ENCODE measurements at places on chromosomes 4 and X.

DNA sequence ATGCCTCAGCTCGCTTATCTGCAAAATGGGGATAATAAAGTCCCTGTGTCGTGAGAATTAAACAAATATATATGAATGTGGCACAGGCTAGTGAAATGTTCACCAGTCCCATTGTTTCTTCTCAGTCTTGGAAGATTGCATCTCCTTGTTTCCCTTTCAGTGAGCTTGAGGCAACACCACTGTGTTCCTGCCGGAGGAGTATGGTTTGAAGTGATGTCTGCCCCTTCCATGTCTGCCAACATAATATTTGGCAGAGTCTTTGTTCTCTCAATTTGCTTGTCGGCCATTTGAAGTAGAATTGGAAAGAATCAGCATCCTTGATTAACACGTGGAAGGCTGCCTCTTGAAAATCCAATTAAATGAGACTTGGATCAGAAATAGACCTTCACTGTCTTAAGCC is 1088.5 kb upstream of the INTU start:
- no peak for DNase-seq

GRCh38 chr4:71209161-71209560 is 129.7 kb upstream of the SLC4A4 start:
- peak; percentile 89 for DNase-seq

GRCh38 chr4:87414816-87415215 is 7.6 kb upstream of the NUDT9 start:
- no peak for DNase-seq

DNA sequence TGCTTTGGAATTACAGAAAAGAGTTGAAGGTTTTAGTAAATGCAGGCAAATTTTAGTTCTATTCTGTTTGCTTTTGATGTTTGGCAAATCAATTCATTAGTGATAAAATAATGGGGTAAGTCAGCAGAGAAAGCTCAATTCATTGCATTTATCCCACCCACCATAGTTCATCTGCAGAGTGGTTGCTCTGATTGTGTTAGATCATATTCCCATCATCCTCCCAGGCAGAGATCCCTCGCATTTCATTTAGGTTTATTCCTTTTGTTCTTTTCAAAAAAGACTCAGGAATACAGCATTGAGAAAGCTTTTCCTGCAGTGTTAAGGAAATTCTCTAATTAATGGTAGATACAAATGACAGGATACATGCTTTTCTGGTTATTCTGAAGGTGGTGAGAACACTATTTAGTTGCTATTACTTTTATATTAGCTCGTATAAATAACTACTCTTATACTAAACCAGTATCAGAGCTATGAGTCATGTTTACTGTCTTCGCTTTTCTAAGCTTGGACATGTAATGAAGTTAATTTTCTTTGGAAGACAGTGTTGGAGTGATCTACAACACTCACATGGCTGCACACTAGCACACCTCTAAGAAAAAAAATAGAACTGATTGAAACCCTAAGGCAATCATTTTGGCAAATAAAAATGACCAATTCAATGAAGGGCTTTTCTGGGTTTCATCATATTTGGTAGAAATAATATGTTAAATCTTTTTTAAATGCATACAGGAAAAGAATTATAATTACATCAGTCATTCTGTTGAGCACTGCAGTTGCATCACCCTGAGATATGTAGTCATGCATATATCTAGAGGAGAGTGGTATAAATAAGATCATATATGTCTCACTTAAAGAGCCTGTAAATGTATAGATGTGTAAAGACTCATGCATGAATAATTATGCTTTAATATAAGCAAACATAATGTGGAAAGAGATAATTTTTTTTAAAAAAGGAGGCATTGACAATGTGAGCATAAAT is 351.6 kb downstream of the PCDH7 start:
- no peak for DNase-seq

GRCh38 chr4:72779241-72779640 is 210.2 kb upstream of the ADAMTS3 start:
- DNase-seq: peak; percentile 15

- no peak for DNase-seq
Measured at GRCh38 chr4:143133977-143134376, 50.7 kb upstream of the USP38 start.

DNA sequence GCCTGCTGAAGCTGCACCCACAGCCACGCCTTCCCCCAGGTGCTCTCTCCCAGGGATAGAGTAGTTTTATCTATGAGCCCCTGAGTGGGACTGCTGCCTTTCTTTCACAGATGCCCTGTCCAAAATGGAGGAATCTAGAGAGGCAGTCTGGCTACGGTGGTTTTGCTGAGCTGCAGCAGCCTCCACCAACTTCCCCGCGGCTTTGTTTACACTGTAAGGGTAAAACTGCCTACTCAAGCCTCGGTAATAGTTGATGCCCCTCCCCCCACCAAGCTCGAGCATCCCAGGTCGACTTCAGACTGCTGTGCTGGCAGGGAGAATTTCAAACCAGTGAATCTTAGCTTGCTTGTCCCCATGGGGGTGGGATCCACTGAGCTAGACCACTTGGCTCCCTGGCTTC is 84.5 kb downstream of the PRKG2 start:
- no peak for DNase-seq

DNA sequence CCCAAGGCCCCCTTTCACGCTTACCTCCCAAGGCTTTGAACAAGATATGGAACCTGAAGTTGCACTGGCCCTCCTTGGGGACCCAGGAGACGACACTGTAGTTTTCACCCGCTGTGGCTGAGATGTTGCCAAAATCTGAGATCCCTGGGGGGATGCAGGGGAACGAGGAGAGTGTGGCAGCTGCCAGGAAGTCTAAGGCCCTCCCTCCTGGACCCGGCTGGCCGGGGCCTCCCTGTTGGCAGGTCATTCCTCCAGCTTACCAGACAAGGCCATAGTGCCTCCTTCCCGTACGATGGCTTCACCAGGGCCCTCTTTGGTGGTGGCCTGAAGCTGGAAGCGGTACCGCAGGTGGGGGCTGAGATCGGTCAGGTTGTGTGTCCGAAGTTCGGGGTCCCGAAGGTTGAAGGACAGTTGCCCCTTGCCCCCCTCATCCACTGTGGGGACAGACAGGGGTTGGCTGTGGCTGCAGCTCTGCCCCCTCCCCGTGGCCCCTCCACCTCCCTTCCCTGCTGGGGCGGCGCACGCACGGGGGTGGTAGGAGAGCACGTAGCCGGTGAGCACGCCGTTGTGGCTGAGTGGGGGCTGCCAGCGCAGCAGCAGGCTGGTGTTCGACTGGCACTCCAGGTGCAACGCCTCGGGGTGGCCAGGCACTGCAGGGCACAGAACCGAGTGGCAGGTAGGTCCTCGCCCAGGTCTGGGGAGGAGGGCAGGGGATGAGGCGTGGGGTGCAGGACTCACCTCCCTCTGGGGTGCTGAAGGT is 21.2 kb downstream of the L1CAM start:
- DNase-seq: no peak

GRCh38 chrX:13371186-13371585 is 51.3 kb upstream of the ATXN3L start:
- DNase-seq: no peak

DNA sequence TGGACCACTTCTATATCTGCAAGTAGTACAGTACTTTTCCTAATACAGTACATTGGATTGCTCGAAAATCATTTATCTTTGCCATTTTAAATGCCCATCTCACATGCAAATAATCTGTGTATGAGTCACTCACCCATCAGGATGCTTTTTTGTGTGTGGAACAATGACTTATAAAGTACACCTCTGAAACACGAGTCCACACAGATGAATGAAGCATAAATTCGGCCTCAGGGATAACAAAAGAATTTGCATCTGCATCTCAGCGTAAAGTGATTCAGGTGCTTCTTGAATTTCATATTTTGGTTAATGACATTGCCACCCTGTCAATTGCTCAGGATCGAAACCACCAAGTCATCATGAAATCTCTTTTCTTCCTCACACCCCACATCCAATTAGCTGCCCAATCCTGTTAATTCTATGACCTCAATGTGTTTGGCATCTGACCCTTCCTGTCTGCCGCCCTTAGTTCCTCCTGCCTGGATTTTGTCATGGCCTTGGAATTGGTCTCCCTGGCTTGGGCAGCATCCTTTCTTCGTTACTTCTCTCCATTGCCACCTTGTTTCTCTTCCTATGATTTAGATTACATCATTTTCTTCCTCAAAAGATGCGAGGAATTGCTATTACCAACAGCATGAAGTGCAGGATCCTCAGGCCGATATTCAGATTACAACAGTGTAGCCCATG is 161.6 kb upstream of the MID1 start:
- DNase-seq: no peak

DNA sequence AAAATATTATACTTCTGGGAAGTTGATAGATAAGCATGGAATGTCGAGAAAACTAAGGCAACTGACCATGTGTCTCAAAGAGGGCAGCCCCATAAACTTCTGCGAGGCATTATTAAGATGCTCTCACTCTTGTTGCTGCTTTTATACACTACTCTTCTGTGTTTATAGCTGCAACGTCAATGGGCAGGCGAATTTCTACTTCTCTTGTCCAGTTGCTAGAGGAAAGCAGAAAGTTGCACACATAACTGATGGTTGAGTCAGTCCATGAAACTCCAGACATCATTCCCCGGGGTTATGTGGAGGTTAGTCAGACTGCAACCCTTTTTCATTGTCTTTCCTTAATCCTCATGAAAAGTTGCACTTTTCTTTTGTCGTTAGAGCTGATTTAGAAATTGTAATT is 39.8 kb downstream of the VCX3B start:
- no peak for DNase-seq

GRCh38 chrX:12970691-12971202 is 4.2 kb upstream of the TMSB4X start:
- peak; percentile 73 for DNase-seq

GRCh38 chr4:9875516-9875915 is 94.1 kb downstream of the DRD5 start:
- no peak for DNase-seq

- no peak for DNase-seq
Measured at GRCh38 chrX:111264385-111264784, 5.9 kb downstream of the CAPN6 start.

DNA sequence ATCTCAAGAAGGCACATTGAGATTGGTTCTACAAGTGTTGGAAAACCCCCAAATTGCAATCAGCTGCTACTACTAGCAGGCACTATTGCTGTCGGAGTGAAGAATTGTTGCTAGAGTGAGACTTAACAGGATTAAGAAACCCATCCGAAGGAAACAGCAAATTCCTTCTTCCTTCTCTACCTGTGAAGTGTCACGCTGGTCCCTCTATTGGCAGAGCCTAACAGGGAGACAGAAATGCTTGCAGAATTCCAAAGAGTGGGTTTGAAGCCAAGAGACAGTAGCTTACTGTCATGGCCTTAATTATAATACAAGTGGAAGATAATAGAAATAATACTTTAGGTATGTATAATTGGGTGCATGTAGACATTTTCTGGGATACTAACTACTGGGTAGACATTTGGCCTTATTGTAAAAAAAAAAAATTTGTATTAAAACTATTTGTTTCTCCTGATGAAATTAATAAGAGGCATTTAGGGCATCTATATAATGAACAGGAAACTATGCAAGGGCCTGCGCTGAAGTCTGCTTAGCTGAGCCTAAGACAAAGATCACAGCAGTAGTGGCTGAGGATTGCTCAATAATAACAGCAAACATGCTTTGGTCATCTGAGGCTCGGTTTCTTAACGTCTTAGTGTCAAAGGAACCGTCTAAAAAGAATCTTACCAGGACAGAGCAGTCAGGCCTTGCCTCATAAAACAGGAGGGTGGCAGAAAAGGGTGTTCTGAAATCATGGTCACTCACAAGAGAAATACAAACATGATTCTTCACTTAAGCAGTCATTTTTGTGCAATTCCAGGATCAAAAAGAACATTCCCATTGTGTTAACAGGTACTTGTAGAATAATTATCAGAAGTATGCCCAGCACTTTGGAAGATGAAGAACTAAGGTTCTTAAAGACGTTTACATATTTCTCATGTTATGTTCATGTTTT is 40.8 kb downstream of the FAM241A start:
- DNase-seq: no peak

DNA sequence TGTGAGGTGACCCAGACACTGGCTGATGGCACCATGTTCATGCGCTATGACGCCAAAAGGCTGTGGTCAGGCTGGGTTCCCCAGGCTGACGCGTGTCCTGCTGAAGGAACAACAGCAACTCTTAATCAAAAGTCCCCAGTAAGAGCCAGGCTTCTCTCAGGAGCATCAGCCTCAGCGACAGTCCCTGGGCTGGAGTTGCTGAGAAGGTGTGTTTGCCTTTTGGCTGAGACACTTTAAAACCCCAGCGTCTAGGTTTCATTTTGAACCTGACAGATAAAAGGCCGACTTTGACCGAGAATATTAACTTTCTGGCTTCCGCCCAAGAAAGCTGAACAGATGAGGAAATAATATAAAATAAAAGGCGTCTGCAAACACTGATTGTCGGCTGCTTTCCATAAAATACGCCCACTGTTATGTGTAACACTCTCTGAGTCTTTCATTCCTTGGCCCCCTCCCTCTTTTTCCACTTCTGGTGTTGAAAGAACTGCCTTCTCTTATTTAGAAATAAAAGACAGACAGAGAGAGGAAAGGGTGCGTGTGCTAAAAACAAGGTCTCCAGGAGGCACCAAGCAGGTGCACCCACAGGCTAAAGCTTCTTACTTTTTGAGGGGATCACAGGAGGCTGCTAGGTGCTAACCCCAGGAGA is 373.6 kb downstream of the MID1IP1 start:
- peak; percentile 17 for DNase-seq

DNA sequence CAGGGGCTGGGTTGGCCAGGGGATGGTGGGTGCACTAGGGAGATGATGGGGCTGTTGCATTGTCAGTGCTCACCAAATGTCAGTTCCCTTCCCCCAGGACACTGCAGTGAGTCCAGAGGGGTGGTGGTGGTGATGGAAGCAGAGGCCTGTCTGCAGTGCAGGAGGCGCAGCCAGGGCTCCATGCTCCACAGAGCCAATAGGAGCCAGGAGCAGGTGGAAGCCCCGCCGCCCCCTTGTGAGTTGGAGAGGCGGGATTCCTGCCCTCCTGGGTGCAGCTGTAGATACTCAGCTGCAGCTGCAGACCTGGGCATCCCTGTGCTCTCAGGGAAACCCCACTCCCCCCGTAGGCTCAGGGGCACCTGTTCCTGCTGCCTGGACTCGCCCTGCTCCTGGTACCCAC is 284.7 kb downstream of the EVC2 start:
- no peak for DNase-seq

- DNase-seq: no peak
Measured at GRCh38 chr4:48156423-48156822, 22.4 kb upstream of the TXK start.

- no peak for DNase-seq
Measured at GRCh38 chr4:138163171-138163570, 79.0 kb downstream of the SLC7A11 start.

- no peak for DNase-seq
Measured at GRCh38 chr4:103482893-103483292, 236.9 kb downstream of the TACR3 start.
